ENCODE measurements at places on chromosomes 11 and 22. TPM values are rescaled to one million over a fixed set of nuclear protein-coding genes. Genes with fewer than 3 reads are reported as not detected.

Gene MAPK11
- 7.9 TPM for polyA plus RNA-seq

DNA sequence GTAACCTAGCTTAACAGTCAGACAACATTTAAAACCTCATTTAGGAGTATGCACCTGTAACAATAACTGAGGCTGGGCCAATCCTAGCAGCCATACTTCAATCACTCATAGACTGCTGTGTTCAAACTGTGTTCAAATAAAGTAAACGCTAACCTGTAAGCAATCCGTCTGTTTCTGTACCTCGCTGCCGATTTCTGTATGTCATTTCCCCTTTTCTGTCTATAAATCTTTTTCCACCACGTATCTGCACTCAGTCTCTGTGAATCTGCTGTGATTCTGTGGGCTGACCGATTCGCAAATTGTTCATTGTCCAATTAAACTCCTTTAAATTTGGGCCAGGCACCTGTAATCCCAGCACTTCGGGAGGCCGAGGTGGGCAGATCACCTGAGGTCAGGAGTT, 12.3 kb downstream of the APOBEC3H start:
- H3K4me3 ChIP-seq: no peak overlapping the region
- no peaks in the 10 kb centered on the region for H3K27me3 ChIP-seq
- H3K4me1 ChIP-seq: no peaks in the 10 kb centered on the region
- no peak overlapping the region for H3K27ac ChIP-seq
- H3K36me3 ChIP-seq: no peaks in the 10 kb centered on the region

DNA sequence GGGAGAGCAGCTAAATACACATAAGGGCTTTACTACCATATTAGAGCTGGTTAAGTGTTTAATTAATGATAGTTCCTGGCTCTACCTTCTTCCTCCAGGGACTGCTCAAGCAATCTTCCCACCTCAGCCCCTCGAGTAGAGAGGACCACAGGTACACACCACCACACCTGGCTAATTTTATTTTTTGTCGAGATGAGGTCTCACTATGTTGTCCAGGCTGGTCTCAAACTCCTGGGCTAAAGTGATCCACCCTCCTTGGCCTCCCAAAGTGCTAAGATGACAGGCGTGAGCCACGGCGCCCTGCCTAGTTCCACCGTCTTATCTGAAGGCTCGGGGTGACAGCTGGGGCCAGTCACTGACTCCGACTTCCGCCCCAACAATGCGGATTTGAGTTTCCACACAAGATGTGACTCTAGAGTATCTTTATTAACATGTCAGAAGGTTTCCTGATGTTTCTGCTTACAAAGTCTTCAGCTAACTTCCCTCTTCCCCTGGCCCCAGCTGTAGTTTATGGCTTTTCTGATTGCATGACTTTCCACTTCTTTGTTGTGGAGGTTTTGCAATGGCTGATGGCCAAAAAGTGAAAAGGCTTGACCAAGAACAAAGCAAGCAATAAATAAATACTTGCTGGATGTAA, 16.8 kb downstream of the TPST2 start:
- no peak overlapping the region for H3K27ac ChIP-seq
- H3K4me1 ChIP-seq: peaks cover 2% of the 10 kb centered on the region
- no peak overlapping the region for H3K4me3 ChIP-seq

DNA sequence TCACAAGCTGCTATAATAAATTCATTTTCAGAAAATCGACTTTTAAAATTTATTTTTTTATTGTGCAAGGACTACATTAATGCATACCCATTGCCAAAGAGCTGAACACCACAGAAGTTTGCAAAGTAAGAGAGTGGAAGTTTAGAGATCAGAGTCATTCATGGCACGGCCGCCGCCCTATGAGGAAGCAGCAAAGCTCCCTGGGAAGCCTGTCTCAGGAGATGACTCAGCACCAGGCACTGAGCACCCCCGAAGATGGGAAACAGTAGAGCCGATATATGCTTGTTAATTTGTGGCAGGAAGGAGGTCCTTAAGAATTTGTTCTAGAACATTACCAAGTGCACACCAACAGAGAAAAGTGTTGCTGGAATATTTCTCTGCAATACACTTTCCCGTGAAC, 693.7 kb downstream of the OPCML start:
- no peak for DNase-seq
- H3K27ac ChIP-seq: no peak overlapping the region
- H3K27me3 ChIP-seq: no peaks in the 10 kb centered on the region
- no peak overlapping the region for H3K4me3 ChIP-seq
- H3K36me3 ChIP-seq: no peaks in the 10 kb centered on the region
- no peaks in the 10 kb centered on the region for H3K4me1 ChIP-seq

DNA sequence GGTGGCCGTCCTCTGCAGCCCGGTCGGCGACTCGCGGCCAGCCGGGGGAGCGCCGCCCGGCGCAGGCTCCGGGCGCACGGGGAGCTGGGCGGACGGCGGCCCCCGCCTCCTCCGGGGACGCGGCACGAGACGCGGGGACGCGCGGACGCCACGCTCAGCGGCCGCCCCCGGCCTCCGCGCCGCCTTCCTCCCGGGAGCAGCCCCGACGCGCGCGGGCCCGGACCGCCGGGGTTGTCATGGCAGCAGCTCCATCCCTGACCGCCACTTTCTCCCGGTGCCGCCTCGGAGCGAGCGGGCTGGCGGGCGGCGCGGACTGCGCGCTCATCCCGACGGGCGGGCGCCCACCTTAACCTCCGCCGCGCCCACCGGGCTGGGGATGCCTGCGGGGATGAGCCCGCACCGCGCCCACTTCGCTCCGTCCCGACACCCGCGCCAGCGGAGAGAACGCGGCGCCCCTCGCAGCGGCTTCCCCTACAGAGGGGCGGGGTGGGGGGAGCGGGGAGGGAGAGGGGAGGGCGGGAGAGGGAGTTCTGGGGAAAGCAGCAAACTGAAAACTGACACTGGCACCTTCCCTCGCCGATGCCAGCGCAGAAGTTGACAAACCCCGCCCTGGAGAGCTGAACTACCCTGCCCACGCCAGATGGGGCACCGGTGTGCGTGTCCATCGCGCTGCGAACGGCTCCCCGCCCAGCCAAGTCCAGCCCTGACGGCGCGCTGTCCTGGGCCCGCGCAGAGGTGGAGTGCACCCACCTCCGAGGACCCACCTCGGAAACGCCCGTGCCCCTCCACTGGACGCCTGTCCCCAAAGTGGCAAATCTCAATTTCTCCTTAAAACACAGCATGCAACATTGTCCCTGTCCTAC, 588.4 kb downstream of the OPCML start:
- DNase-seq: no peak
- H3K36me3 ChIP-seq: no peaks in the 10 kb centered on the region
- H3K27me3 ChIP-seq: peaks cover 9% of the 10 kb centered on the region
- no peaks in the 10 kb centered on the region for H3K4me1 ChIP-seq

DNA sequence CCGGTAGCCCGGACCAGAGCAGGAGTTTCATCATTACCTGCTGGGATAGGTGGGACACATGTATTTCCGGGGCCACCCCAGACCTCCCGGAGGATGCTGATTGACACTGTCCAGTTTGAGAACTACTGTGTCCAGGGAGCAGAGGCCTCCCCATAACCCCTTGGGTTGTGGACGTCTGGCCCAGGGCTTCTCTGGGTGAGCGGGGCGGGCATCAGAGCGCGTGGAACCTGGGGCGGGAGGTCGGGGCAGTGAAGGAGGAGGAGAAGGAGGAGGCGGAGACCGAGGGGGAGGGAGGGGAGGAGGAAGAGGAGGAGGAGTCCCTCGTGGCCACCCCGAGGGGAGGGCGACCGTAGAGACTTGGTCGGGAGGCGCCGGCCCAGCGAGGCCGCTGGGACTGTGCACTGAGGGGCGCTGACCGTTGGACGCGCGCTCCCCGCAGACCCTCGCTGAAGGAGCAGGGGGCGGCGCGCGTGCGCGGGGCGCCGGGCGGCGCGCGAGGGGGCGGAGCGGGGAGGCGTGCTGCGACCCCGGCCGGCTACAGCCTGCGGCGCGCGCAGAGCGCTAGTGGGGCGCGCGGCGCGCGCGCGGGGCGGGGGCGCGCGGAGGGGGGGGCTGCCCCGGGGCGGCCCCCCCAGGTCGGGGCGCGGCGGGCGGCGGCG, at the start of gene GRK3:
Gene GRK3 (plus strand): TSS at position 356 of the 659 bp plus-strand sequence. CDS start 366 bp downstream, outside the sequence.
- H3K4me3 ChIP-seq: peak within 1 kb of the TSS; percentile 66
- H3K36me3 ChIP-seq: no peaks in the 10 kb centered on the region
- DNase-seq: peak; percentile 23

DNA sequence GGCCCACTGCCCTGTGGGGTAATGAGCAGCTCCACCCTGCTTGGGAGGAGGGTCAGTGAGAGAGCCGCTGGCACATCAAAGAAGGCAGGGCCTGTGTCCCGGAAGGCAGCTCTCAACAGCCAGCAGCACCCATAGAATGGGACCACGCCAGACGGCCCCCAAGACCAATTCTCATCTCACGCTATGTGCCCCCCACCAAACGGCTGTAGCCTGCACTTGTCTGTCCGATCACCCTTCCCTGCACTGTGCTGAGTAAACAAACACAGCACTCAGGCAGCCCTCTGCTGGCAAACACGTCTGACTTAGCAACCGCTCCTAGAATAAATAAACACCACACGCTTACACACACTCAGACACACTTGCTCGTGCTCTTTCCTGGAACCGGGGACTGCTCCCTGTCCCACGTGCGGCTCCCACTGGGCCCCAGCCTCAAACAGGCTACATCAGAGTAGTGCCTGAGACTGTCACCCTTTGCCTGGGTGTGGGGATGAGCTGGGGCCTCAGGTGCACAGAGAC, 53.2 kb upstream of the CDON start:
- peak; percentile 83 for DNase-seq
- H3K27ac ChIP-seq: peak overlapping the region; percentile 69
- no peaks in the 10 kb centered on the region for H3K27me3 ChIP-seq
- peaks cover 9% of the 10 kb centered on the region for H3K4me1 ChIP-seq

DNA sequence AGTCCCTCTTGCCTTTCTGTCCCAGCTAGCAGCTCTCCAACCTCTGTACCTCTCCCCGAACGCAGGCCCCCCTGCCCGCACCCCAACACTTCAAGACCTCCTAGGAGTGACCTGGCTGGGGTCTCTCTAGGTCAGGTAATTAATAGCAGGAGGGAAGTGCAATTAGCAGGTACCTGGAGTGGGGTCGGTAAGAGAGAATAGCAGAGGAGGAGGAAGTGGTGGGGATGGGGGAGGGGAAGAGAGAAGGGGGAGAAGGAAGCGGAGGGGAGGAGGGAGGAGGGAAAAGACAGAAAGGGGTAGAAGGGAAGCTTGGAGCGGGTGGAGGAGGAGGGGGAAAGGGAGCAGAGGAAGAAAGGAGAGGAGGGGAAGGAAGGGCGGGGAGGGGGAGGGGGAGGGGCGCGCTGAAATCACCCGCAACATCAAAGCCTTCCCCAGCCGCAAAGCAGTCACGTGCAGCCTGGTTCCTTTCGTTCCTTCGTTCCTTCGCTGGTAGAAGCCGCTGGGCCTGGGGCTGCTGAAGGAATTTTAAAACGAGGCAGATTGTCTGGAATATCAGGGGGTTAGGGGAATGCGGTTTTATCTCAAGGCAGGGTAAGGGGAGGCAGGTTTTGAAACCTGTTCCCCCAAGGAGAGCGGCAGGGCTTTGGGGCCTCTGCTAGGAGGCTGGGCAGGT, 29.3 kb upstream of the TCF20 start:
- peak overlapping the region; percentile 57 for H3K27ac ChIP-seq
- H3K4me1 ChIP-seq: peaks cover 58% of the 10 kb centered on the region
- no peaks in the 10 kb centered on the region for H3K36me3 ChIP-seq
- H3K27me3 ChIP-seq: no peaks in the 10 kb centered on the region

- no peak for DNase-seq
- H3K4me3 ChIP-seq: no peak overlapping the region
- no peaks in the 10 kb centered on the region for H3K36me3 ChIP-seq
Measured at GRCh38 chr22:32776802-32777201, 24.7 kb upstream of the TIMP3 start.

Gene MOV10L1
- polyA plus RNA-seq: not detected

Data from small intestine (tissue), 16 donors.